NCI-H1417 (cell line): ENCODE measurements at places on chromosomes 3 and 15.

DNA sequence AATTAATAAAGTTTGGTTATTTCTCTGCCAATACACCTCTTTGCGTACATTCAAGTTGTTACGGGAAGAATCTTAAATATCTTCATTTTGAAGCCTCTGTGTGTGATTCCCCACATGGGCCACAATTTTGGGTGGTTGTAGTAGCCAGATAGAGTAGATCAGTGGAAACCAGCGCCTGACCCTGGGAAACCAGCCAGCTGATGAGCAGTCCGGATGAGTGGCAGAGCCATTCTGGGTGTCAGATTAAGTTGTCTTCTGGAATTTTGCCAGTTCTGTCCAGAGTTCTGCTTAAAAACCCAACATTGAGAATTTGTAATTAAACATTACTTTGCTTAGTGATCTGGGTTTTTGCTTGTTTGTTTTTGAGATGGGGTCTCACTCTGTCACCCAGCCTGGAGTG, 49.7 kb downstream of the MRPS25 start:
- DNase-seq, result no peak

DNA sequence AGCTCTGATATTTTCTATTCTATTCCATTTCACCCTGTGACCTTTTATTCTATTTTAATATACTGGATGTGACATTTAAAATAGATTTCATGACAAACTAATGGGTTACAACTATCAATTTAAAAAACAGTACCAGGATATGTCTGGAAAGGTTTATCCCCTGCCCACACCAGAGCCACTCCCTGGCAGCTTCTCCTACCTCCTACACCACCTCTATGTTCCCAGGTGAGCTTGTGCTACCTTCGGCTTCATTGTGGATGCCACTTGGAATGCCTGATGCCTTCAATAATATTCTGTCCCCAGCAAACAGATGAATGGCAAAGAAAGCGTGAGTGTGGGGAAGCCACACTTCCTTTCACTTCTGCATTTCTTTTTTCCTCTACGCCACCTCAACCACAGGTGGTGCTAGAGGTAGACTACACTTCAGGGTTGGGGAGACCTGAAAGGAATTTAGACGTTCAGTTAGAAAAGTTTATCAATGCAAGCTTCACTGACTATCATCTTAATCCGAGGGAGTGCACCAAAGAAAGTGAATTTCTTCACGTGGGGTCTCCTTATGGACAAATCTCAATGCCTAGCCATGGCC, 213.0 kb downstream of the SSR3 start:
- DNase-seq, result no peak

DNA sequence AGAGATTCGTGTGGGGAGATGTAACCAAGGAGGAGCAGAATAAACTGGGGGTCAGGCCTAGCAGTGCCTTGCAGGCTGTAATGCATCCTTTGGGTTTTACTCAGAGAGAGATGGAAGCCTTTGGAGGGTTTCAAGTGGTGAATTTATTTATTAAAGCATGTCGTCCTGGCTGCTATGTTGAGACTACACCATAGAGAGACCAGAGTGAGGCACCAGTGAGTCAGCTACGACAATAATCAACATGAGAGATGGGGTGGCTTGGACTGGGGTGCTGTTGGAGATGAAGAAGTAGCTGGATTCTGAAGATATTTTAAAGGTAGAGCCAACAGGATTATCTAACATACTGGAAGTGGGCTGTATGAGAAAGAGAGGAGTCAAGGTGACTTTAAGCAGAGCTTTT, 335.3 kb upstream of the ARHGEF26 start:
- no peak for DNase-seq

DNA sequence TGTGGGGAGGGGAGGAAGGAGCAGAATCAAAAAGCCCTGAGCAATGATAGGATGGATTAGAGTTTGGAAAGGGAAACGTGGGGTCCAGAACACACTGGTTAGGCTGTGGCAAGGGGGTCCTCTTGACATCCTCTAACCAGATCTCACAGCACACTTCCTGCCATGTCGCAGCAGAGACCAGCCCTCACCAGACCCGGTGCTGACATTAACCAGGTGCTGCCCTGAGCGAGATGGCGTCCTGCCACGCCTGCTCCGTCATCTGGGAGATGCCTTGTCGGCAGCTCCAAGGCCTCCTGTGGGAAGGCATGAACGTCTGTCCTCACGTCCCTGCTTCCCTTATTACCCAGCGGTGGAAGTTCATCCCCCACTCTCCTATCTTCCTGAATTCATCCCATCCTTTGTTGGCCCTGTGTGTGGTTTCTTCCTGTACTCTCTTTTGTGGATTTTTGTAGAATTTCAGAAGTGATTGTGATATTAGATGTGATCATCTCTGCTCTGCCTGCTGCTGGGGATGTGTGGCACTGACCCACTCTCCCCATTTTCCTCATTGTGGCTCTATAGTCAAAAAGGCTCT, 29.4 kb upstream of the MYZAP start:
- no peak for DNase-seq

- DNase-seq, result peak; percentile 42
These were observed 1.3 kb upstream of the RFX7 start for GRCh38 chr15:56244811-56245576.

- DNase-seq, result no peak
These were observed 115.8 kb upstream of the UBE3A start for GRCh38 chr15:25554640-25555039.
